ENCODE measurements at places on chromosomes 1 and 21. TPM values are rescaled to one million over a fixed set of nuclear protein-coding genes. Genes with fewer than 3 reads are reported as not detected.

DNA sequence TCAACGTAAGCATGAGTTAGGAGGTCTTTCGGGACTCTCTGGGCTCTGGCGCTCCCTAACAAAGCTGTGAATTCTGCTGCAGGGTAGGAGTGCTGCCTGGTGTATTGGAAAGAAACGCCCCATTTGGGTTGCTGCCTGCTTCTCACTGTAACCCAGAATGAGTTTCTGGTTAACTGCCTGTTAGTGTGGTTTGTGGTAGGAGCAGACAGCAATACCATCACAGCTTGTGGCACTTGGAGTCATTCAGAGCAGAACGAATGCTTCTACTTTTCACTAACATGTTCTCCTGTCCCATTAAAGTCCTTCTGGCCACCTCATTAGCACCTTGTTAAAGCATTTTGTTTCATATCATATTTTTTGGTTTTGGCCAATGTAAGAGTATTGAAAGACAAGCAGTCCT is 18.1 kb downstream of the MAP3K7CL start:
- DNase-seq, result no peak

DNA sequence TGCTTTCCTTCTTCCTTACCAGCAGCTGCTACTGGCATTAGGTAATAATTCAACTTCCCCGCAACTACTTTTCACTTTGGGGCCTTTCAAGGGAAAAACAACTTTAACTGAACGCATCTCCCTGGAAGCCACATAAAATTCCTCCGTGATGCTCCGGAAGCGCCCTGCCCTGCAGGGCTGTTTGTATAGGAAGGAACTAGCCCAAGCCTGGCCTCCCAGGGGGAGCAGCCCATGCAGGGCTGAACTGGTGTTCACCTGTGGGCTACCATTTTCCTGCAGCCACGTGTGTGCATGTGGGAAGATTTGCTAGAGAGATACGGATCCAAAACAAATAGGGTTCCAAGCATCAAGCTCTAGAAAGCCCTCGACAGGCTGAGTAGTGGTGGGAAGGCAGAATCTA is 14.4 kb downstream of the CLDN14 start:
- DNase-seq, result no peak

GRCh38 chr1:83808536-83808935 is 190.4 kb downstream of the TTLL7 start:
- no peak for DNase-seq

Gene GOLT1A
- not detected for total RNA-seq

Gene EFNA1
- total RNA-seq, result not detected

Gene OR2AK2
- total RNA-seq, result not detected

- DNase-seq, result no peak
Observed at GRCh38 chr1:107674486-107674885, 290.5 kb downstream of the VAV3 start.

Gene PROK1
- total RNA-seq, result not detected

- no peak for DNase-seq
Observed at GRCh38 chr1:221735999-221736398, 5.9 kb downstream of the DUSP10 start.

Gene CCDC190
- total RNA-seq, result not detected

- no peak for DNase-seq
Observed at GRCh38 chr21:37877888-37878684, 38.2 kb downstream of the KCNJ6 start.

DNA sequence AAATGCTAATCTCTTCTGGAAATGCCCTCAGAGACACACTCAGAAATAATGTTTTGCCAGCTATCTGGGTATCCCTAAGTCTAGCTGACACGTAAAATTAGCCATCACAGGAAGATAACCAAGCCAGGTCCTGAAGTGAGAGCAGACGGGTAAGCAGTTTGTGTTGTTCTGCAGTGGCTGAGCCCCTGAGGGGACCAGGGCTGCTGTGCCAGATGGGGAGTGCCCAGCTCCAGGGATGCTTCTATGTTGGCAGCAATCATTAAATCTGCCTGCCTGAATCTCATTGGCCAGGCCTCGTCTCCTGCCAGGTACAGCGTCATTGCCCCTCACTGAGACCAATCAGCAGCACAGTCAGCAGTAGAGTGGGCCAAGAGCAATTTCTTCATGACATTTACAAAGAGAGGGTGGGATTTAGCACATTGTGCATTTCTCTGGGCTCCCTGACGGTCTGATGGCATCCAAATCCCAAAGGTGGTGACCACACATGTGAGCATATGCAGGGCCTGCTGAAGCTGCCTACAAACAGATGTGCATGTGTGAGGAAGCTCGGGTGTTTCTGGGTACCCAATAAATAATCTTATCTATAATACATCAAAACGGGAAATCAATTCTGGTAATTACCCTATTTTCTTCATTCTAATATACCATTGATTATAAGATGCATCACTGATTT is 58.7 kb upstream of the LRRN2 start:
- no peak for DNase-seq

Gene APCS
- total RNA-seq, result not detected

DNA sequence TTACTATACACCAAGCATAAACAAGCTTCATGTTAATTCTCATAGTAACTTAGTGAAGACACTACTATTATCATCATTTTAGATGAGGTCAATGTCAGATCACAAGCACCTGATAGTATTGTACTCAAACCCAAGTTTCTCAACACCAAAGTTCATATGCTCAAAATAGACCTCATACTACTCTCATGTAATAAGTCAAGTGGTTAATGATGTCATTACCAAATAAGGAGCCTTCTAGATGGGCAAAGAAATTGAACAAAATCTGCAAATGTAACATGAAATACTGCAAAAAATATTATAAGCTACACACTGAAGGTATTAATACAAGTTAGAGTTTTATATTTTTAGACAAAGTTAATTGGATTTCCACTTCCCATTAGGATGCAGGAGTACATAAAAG is 144.0 kb upstream of the CHRM3 start:
- DNase-seq, result no peak

Gene RHBG
- not detected for total RNA-seq

DNA sequence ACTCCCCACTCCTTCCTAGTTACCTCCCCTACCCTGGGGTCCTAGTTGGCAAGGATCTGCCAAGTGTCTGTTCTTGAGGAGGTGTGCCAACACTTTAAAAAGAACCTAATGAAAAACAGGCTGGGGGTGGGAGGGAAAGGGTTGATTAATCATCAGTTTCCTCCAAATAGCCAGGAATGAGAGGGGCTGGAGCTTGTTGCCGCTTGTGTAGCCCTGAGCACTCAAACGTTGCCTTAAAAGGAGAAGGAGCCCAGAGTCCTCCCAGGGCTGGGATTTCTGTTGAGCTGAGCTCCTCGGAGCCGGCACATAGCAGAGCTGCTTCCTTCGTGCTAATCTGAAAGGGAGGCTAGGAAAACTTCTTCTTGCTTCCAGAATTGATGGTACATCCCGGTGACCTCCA is 15.9 kb downstream of the SHISA4 start:
- DNase-seq, result no peak

- no peak for DNase-seq
Observed at GRCh38 chr1:184836141-184836540, 81.5 kb upstream of the EDEM3 start.

Data from T-helper 17 cell (primary cell).